ENCODE measurements at places on chromosomes 12 and 14.

- DNase-seq: no peak
These were observed 33.8 kb downstream of the CCDC92 start for GRCh38 chr12:123938679-123939480.

- no peak for DNase-seq
These were observed 22.8 kb downstream of the RAB35 start for GRCh38 chr12:120093592-120094355.

GRCh38 chr14:94517641-94518257, 8.5 kb upstream of the SERPINA12 start:
- DNase-seq: no peak

DNA sequence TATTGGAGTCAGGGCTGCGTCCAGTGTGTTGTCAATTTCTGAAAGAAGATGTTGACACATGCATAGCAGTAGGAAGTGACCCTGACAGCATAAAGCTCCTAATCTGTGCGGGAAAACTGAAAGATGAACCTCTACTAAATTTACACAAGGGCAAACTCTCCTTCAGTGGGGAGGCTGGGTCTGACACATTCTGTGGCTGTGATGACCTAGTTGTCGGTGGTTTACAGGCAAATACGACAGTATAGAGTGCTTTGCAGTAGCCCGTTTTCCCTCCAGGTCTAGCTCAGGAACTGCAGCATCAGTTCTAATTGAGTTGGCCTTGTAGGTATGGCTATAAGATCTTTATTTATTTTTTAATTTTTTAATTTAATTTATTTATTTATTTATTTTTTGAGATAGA, 14.8 kb upstream of the GABARAPL1 start:
- DNase-seq: no peak

DNA sequence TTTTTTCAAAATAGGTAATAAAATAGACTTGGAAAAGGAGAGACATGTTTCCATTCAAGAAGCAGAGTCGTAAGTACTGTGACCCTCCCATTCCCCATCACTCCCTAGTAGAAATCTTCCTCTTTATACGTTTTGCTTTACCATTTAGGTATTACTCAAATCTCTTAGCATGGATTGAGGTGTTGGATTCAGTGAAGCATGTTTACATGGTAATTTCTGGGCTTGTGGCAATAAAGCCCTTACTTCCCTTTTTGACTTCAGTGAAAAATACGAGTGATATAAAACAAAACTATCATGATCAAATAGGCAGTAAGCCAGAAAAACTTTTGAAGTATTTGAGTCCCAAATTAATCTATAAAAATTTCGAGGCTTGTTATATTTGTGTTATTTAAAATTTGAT, 27.4 kb downstream of the RAB21 start:
- DNase-seq: no peak
